ENCODE measurements at places on chromosomes 6 and 20.

DNA sequence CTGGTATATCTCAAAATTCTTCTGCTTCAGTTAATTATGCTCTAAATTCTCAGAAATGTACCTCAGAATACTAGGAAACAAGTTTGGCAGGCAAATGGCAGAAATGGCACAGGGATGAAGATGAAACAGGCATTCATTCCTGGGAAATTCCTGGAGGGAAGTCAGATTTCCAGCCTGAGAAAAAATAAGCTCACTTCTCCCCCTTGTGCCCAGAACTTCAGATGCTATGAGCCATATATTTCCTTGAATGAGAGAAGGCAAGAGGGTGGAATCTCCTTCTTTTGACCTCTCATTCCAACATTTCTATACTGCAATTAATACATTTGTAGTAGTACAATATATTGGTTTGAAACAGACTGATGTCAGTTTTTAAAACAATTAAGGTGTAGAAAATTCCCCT is 22.8 kb downstream of the RGS17 start:
- DNase-seq, result no peak

DNA sequence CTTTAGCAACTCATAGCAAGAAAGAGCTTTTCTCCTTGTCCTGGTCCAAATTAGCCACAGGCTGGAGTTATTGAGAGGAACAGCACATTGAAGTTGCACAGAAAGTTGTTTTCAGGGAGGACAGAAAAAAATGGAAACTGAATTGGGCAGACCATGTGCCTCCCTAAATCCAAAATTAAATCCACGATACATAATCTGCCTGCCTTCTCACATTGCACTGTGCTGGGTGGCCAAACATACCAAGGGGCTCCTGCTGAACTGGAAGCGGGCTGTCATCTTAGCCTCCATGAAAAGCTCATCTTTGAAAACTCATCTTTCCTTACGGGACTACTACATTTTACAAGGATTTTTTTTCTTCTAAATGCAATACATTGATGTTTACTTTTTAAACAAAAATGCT is 59.9 kb downstream of the TNFAIP3 start:
- no peak for DNase-seq

DNA sequence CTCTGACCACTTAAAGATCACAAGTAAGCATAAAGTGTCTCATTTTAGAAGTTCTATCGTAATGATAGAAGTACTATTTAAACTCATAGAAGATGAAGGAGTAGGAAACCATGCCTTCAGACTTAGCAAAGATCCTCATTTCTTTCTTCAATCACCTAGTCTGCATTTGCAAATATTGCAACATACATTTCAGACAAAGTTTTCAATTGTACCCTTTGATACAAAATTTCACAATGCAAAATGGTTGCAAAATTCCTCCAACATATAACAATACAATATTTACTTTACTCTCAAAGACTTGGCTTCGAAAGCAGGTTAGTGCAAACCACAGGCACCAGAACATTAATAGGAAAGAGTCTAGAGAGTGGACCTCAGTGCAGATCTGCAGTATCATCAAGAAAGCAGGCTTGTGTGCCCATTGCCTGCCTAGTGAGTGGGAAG is 16.1 kb upstream of the ROS1 start:
- DNase-seq, result no peak

DNA sequence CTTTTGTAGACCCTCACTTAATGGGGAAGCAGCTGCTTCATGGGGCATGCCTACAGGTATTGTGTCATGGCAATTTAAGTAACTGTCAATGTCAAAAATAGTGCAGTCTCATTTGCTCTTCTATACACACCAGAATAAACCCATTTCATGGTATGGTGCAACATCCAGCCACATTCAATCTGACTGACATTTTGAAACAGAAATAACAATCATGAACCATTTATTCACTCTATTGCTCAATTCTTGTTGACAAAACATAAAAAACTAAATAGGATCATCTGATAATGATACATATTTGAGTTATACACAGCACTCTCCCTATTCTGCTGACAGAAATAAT is 122.9 kb downstream of the MAP7 start:
- no peak for DNase-seq

DNA sequence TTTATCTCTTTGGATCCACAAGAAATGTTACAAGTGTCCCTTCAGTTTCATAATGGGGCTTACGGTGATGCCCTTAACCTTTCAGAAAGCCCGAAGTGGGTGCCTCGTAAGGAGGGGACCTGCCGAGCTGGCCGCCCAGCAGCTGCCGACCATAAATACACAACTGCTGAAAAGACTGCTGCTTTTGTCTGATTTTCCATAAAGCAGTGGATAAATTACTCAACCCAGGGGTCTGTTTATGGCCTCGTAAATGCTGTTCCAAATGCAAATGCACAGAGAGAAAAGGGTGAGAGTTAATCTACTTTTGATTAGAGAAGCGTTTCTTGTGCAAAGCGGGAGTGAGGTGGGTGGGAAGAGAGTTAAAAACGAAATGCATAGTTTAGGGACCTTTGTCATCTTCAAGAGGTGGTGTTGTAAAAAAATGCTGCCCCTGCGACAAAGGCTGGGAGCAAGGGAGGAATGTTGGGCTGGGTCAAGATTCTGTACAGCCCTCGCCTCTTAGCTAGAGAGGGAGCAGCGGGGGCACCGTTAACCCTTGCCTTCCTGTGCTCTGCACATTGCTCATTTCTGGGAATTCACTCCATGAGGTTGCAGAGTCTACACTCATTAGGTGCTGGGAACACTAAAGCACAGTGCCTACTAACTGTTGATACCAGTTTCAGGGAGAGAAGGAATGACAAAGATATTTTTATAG is 112.0 kb upstream of the MTHFD1L start:
- no peak for DNase-seq

GRCh38 chr20:45340236-45340847 is 7.9 kb downstream of the SDC4 start:
- DNase-seq, result no peak

DNA sequence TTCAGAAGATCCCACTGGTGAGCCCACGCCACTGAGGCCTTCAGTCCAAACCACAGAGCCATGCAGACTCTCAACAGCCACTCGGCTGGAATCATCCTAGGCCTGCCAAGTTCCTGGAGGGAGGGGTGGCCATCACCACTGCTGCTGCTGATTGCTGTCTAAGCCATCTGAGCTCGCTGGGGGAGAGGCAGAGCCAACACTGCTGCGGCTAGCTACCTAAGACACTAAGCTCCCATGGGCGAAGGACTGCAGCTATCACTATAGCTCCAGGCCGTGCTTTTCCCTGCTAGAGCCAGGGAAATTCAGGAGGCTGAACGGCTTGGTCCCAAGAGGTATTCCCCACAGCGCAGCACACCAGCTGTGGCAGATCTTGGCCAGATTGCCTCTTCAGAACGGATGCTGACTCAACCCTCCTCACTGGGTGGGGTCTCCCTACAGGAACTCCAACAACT is 73.6 kb downstream of the TBC1D32 start:
- DNase-seq, result no peak

DNA sequence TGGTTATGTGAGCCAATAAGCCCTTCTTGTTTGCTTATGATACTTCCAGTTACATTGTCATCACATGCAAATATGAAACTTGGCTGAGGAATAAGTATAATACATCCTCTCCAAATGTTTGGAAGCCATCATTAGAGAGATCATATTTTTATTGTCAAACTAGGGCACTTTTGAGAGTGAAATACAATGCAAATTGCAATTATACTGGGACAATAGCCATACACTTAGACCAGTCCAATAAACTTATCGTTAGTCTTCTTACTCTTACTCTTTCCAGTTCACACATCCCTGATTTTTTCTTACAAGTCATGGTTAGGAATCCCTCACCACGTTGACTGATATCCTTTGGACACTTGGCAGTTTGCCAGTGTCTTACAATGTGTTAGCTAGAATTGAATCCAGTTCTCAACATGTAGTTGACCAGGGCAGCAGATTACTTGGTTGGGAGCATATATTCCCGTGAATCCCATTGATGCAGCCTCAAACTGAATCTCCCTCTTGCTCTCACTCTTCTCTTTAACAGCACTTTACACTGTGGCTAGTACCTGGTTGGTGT is 519.7 kb upstream of the ID4 start:
- DNase-seq, result no peak

GRCh38 chr6:70413992-70414494 is 735 bp downstream of the FAM135A start:
- DNase-seq, result no peak

- peak; percentile 81 for DNase-seq
Observed at GRCh38 chr6:37791156-37791919, 28.2 kb upstream of the ZFAND3 start.

GRCh38 chr6:31328355-31328960 is 28.5 kb downstream of the HLA-B start:
- DNase-seq, result no peak

DNA sequence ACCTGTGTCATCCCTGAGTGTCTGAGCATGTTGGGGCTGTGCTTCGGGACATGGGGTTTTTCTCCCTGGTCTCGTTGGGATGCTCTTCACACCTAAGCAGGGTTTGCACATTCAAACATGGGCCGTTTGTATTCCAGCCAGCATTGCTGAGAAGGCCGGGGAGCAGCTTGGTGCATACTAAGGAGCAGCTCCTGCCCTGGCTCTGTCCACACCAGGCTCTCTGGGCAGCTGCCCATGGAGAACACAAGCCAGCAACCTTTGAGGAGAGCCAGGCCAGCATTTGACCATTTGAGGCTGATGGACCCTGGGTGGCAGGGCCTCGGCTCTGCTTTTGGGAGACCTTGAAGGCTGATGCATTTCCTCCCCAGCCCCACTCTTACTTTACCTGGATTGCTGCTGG is 92.1 kb downstream of the PHACTR3 start:
- no peak for DNase-seq

GRCh38 chr6:29965563-29965872 is 23.2 kb downstream of the HLA-A start:
- no peak for DNase-seq

GRCh38 chr20:35845561-35845960 is 73.7 kb downstream of the PHF20 start:
- DNase-seq, result no peak

- no peak for DNase-seq
Observed at GRCh38 chr20:36384022-36384619, 78.0 kb downstream of the DLGAP4 start.

GRCh38 chr6:6834356-6835222 is 246.1 kb downstream of the LY86 start:
- DNase-seq, result no peak

DNA sequence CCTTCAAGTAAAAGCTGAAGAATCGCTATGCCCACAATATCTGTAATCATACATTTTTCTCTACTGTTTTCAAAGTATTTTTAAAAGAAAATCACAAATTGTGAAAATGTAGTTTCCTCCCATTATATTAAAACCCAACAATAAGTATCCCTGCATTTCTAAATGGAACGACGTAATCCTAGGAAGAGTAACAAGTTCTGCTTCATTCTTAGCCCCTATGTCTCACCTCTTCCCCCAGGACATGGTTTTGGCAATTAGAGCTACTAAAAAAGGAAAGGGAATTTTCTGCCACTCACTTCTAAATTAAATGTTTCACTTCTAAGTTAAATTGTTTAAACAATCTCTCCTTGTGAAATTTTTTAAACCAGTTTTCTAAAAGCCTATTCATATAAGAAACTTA is 47.4 kb downstream of the TBPL1 start:
- no peak for DNase-seq

All from thoracic aorta (tissue), 2 donors.